ENCODE measurements at places on chromosomes 7 and 10.

- no peak for DNase-seq
- no peaks in the 10 kb centered on the region for H3K36me3 ChIP-seq
- peaks cover 28% of the 10 kb centered on the region for H3K4me1 ChIP-seq
- H3K4me3 ChIP-seq, result no peak overlapping the region
These were observed 14.8 kb downstream of the ATG9B start for GRCh38 chr7:151009327-151010036.

DNA sequence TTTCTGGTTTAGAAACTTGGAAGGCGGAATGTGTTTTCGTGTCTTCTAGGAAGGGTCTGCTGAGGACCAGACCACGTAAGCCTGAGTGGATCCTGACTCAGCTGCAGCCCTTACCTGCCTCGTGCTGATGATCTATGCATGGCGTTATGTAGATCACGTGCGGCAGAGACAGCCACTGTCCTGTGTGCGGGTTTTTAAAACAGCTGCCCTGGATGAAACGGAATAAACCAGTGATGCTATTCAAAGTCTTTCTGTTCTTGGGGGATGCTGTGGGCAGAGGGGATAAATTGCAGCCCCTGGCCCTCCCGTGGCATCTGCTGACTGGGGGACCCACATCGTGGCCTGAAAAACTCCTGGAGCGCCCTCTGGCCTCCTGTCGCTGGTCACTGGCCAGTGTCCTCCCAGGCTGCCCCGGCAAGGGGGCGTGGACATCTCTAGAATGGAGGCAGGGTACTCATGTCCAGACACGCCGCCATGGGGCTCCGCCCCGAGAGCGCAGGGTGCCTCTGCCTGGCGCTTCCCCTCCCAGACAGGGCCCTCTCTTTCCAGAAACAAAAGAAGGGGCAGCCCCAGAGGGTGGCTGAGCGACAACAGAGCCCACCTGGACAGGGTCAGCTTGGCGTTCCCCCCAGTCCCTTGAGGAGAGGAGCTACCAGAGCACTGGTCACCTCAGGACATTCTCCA lies 13.2 kb downstream of the ALKBH4 start:
- no peak for DNase-seq
- H3K27ac ChIP-seq, result no peak overlapping the region
- H3K27me3 ChIP-seq, result no peaks in the 10 kb centered on the region

- peak overlapping the region; percentile 93 for H3K4me3 ChIP-seq
- no peak for DNase-seq
- peaks cover 68% of the 10 kb centered on the region for H3K36me3 ChIP-seq
- peaks cover 92% of the 10 kb centered on the region for H3K4me1 ChIP-seq
- H3K27me3 ChIP-seq, result no peaks in the 10 kb centered on the region
- H3K27ac ChIP-seq, result peak overlapping the region; percentile 99
These were observed 2.0 kb downstream of the MYO1G start for GRCh38 chr7:44976746-44977196.

DNA sequence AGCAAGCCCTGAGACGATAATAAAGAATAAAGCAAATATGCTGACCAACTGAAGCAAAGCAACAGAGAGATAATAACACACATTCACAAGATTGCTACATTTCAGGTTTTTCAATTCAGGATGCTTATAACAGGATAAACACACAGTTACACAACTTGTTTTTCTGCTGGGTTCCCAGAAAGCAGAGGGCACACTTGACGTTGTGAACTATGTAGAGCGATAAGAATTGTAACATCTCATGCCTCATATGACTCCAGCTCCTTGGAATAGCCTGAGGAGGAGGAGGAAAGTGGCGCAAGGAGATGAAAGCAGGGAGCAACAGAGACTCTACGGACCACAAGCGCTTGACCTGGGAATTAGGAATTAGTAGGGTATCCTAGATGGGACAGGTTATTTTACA lies 201.7 kb downstream of the SKAP2 start:
- H3K27me3 ChIP-seq, result no peaks in the 10 kb centered on the region
- no peak overlapping the region for H3K27ac ChIP-seq
- H3K4me1 ChIP-seq, result peaks cover 3% of the 10 kb centered on the region
- peaks cover 4% of the 10 kb centered on the region for H3K36me3 ChIP-seq

- no peak overlapping the region for H3K4me3 ChIP-seq
- no peak overlapping the region for H3K27ac ChIP-seq
- no peaks in the 10 kb centered on the region for H3K36me3 ChIP-seq
- H3K27me3 ChIP-seq, result peaks cover 7% of the 10 kb centered on the region
These were observed 25.3 kb upstream of the SMIM30 start for GRCh38 chr7:113143486-113144257.

GRCh38 chr10:80468806-80469421 lies 14.8 kb downstream of the TSPAN14 start:
- H3K36me3 ChIP-seq, result peaks cover 15% of the 10 kb centered on the region
- no peak overlapping the region for H3K27ac ChIP-seq
- peaks cover 58% of the 10 kb centered on the region for H3K4me1 ChIP-seq

GRCh38 chr7:25037325-25037724 lies 57.3 kb upstream of the OSBPL3 start:
- no peak overlapping the region for H3K27ac ChIP-seq
- H3K36me3 ChIP-seq, result peaks cover 3% of the 10 kb centered on the region
- no peaks in the 10 kb centered on the region for H3K4me1 ChIP-seq
- no peak overlapping the region for H3K4me3 ChIP-seq
- DNase-seq, result no peak
- H3K27me3 ChIP-seq, result peaks cover 11% of the 10 kb centered on the region

DNA sequence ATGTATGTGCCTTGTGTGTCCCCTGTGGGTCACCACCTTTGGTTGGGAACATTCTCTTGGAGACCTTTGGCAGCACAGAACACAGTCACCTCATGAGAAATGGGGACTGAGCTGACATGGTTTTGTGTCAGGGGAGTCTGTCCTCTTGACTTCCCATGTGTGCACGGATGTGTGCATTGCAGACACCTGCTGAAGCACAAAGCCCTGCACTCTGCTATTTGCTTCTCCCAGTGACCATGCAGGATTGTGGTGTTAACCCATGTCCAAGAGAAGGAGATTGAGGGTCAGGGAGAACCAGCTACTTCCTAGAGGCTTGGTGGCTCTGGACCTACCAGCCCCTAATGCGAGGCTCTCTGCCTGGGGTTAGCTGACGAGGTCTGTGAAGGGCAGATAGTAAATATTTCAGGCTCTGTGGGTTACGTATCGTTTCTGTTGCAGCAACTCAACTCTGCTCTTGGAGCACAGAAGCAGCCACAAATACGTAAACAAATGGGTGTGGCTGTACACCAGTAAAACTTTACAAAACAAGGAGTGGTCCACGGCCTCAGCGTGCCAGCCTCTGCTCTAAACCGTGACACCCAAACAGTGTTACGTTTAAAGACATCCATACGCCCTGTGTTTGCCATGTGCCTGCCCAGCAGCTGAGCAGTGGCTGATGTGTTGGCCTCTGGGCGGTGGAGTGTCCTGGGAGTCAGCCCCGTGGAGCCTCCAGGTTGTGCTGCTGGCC lies 51.7 kb downstream of the ADCY1 start:
- no peak overlapping the region for H3K4me3 ChIP-seq
- H3K36me3 ChIP-seq, result no peaks in the 10 kb centered on the region
- DNase-seq, result no peak
- H3K27ac ChIP-seq, result no peak overlapping the region
- H3K4me1 ChIP-seq, result no peaks in the 10 kb centered on the region
- H3K27me3 ChIP-seq, result peaks cover 7% of the 10 kb centered on the region
